ENCODE measurements at places on chromosomes 7 and 10. TPM values are rescaled to one million over a fixed set of nuclear protein-coding genes. Genes with fewer than 3 reads are reported as not detected.

Gene SLC26A4
- 0.67 TPM for total RNA-seq

Gene GCK
- total RNA-seq: not detected

Gene ECHDC3
- 6.1 TPM for total RNA-seq

Gene NPC1L1
- not detected for total RNA-seq

Gene CNOT4
- total RNA-seq: 22.7 TPM

Gene OPN4
- total RNA-seq: not detected

Gene HOXA1
- total RNA-seq: 3.5 TPM

Gene BTBD16
- total RNA-seq: 0.23 TPM

DNA sequence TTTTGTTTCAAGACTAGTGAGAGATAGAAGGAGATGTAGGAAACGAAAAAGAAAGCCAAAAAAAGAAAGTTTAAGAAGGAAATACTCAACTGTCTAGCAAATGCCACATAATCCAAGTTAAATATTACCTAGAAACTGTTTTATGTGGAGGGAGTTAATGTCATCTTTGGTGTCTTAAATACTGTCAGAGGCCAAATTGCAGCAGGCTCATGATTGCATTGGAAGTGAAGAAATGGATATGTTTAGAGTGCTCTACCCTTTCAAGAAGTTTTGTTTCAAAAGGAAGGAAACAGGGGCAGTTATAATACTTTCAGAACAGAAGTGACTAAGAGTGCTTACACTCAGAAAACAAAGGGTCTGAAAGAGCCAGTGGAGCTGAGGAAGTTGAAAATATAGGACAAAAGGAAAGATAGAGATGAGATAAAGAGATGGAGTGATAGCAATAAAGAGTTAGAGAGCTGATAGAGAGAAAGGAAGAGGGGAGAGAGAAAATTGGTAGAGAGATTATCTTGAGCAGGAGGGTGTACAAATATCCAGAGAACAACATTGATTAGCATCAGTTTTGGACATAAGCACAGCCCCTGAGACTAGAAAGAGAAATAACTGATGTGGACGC is 28.0 kb upstream of the GNAI1 start:
- peaks cover 47% of the 10 kb centered on the region for H3K4me1 ChIP-seq
- DNase-seq: no peak
- H3K27ac ChIP-seq: peak overlapping the region; percentile 96
- H3K27me3 ChIP-seq: peaks cover 2% of the 10 kb centered on the region

GRCh38 chr10:76428551-76429367 is 997.3 kb downstream of the LRMDA start:
- H3K4me3 ChIP-seq: no peak overlapping the region
- H3K4me1 ChIP-seq: peaks cover 8% of the 10 kb centered on the region
- no peak overlapping the region for H3K27ac ChIP-seq
- H3K36me3 ChIP-seq: no peaks in the 10 kb centered on the region
- H3K27me3 ChIP-seq: no peaks in the 10 kb centered on the region

GRCh38 chr7:18901351-18901750 is 216.1 kb downstream of the TWIST1 start:
- H3K36me3 ChIP-seq: no peaks in the 10 kb centered on the region
- no peaks in the 10 kb centered on the region for H3K27me3 ChIP-seq
- no peak overlapping the region for H3K4me3 ChIP-seq
- no peak overlapping the region for H3K27ac ChIP-seq

DNA sequence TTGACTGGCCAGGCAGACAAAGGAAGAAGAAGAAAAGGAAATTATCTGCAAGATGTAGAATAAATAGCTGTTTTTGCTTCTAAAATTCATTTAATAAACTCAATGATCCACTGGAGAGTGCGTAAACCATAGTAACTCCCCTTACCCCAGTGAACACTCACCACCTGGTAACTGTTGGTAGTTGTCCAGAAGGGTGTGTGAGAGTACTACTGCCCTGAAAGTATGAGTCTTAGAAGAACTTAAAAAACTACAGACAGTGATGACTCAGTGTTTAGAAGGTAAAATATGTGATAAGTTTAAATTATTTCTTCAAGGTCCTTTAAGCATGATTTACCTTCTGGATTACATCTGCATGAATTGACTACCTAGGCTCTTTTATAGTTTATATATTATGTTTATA is 53.0 kb upstream of the SEMA3A start:
- no peaks in the 10 kb centered on the region for H3K36me3 ChIP-seq
- no peak overlapping the region for H3K27ac ChIP-seq
- no peaks in the 10 kb centered on the region for H3K27me3 ChIP-seq
- H3K4me3 ChIP-seq: no peak overlapping the region
- H3K4me1 ChIP-seq: peaks cover 3% of the 10 kb centered on the region

GRCh38 chr7:30980751-30981150 is 17.0 kb downstream of the GHRHR start:
- H3K4me3 ChIP-seq: no peak overlapping the region
- no peak for DNase-seq
- peaks cover 47% of the 10 kb centered on the region for H3K4me1 ChIP-seq
- H3K27ac ChIP-seq: no peak overlapping the region
- peaks cover 10% of the 10 kb centered on the region for H3K27me3 ChIP-seq

DNA sequence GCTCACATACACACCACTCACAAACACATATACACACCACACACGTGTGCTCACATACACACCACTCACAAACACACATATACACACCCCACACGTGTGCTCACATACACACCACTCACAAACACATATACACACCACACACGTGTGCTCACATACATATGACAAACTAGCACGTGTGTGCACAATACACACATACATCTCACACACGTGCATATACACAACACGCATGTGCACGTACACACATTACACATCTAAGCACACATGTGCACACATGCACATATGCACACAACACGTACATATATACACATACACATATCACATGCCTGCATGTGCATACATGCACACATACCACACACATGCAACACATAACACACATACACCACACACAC is 78.3 kb upstream of the FOXK1 start:
- peaks cover 6% of the 10 kb centered on the region for H3K36me3 ChIP-seq
- H3K27me3 ChIP-seq: peaks cover 2% of the 10 kb centered on the region
- H3K4me3 ChIP-seq: no peak overlapping the region
- H3K4me1 ChIP-seq: no peaks in the 10 kb centered on the region
- DNase-seq: no peak

DNA sequence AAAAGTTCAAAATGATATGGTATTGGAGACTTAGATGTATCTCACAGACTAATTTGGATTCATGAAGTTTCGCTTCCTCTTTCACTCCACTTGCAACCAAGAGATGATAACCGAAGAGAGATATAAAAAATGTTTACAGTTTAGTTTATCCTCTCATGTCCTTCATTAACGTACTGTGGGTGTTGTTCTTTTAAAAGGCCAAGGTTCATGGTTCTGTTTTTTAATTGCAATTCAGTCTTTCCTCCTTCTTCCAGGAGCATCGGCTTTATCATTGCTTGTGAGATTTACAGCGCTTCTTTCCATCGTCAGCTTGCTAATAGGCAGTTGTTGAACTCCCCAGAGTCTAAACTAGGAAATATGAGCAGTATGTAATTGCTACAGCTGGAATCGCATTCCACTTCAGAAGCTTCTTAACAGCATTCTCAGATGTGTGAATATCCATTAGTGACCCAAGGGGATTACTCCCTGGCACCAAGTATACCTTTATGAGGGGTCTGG is 75.9 kb upstream of the HGF start:
- no peak overlapping the region for H3K27ac ChIP-seq
- H3K36me3 ChIP-seq: no peaks in the 10 kb centered on the region
- H3K4me1 ChIP-seq: peaks cover 10% of the 10 kb centered on the region
- no peak overlapping the region for H3K4me3 ChIP-seq
- H3K27me3 ChIP-seq: no peaks in the 10 kb centered on the region
- no peak for DNase-seq

- DNase-seq: no peak
- no peak overlapping the region for H3K4me3 ChIP-seq
- H3K4me1 ChIP-seq: no peaks in the 10 kb centered on the region
- H3K27ac ChIP-seq: no peak overlapping the region
These were observed 178.6 kb downstream of the EMX2 start for GRCh38 chr10:117720931-117721835.

- H3K27me3 ChIP-seq: peaks cover 2% of the 10 kb centered on the region
- H3K36me3 ChIP-seq: peaks cover 3% of the 10 kb centered on the region
- peaks cover 9% of the 10 kb centered on the region for H3K4me1 ChIP-seq
- no peak overlapping the region for H3K4me3 ChIP-seq
- H3K27ac ChIP-seq: no peak overlapping the region
These were observed 54.6 kb upstream of the OPN4 start for GRCh38 chr10:86599729-86600128.

Data from endothelial cell (in vitro differentiated cells).